Stimulated activated naive CD4-positive, alpha-beta T cell treated with Interleukin-2 at 50 U/mL for 16 hours (primary cell): ENCODE measurements at places on chromosomes 2 and 18.
A peak's percentile ranks its signal among the peaks of the same experiment; 100 is the strongest.

GRCh38 chr2:136004965-136005364 lies 19.5 kb upstream of the DARS1 start:
- DNase-seq: no peak

DNA sequence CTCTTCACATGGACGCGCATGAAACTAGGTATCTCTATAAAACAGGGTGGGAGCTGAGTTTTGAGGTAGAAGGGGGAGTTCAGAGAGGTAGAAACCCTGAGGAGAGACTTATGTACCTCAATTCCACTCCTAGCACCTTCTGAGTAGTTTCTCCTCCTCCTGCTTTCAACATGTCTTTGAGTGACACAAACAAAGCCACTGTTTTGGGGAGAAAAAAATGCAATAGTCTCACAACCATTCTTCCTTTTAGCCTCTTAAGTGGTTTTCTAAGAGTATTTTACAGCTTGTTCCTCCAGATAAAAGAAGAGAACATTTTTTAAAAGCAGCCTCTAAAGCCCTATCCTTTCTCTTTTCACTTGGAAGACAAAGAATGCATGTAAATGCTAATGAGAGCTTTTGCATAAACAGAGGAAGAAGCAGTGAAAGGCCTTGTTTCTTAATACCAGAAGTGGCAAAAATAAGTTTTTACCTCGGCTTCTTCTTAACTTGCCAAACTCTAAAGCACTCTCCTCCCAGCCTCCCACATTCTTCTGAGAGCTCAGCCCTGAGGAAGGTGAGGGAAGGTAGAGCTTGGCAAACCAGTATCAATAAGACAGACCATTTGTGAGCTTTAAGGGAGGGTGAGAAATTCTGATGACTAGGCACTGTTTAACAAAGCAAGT lies 1304.4 kb upstream of the ACVR2A start:
- no peak for DNase-seq

GRCh38 chr2:226366920-226367319 lies 432.7 kb downstream of the IRS1 start:
- no peak for DNase-seq

GRCh38 chr18:23240609-23240930 lies 105.3 kb downstream of the CABLES1 start:
- no peak for DNase-seq

DNA sequence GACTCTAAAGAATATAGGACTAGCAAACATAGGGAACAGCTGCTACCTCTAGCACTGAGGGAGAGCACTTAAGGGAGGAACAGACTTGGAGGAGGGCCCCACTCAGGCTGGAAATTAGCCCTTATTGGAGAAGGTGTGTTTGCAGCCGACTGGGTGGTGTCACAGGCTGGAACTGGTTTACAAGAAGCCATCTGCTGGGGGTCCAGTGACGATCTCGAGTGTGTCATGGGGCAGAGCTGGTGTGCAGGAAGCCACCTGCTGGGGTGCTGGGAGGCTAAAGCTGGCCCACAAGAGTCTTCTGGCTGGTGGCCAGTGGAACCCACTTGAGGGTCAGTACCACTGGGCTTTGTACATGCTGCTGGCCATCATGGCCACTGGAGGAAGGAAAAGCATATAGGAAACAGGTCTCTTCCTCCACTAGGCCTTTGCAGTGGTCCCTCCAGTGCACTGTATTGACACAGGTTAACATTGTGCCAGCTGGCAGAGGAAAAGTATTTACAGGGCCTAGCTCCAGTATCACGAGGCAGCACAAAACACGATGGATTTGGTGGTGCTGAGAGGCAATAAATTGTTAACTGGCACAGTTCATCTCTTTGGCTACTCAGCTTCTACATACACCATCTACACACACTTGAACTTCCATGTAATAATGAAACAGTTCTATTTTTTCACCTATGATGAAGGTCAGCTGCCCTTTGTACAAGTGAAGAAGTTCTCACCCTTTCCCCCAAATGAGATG lies 43.6 kb downstream of the MAP3K20 start:
- DNase-seq: no peak

DNA sequence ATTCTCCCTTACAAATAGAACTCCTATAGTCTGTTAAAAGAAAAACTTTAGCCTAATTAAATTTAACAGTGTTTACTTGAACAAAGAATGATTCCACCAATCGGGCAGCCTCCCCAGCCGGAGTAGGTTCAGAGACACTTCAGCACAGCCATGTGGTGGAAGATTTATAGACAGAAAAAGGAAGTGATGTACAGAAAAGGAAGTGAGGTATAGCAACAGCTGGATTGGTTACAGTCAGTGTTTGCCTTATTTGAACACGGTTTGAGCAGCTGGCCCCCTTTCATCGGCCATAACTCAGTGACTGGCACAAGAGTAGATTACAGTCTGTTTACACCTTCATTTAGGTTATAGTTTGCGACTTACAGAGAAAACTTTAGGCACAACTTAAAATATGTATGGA lies 2.1 kb upstream of the SKA1 start:
- DNase-seq: no peak

DNA sequence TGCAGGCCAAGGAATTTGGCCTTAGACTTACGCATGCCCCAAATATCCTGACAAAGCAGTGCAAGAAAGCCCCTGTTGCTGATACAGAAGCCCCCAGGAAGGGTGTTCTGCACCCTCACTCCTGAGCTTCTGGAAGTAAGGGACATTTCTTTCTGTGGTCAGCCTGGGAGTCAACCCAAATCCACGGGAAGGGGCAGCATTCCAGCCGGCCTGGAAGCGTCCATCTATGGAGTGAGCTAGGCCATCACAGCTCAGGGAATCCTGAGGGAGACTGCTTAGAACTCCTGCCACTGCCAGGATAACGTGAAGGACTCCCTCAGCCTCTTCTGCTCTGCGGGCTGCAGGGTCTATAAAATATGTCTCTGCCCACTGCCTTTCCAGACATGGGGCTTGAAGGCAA lies 173.9 kb downstream of the ANAPC1 start:
- no peak for DNase-seq

- DNase-seq: peak; percentile 54
Observed at GRCh38 chr18:13464432-13465123, 246.0 kb downstream of the LDLRAD4 start.

DNA sequence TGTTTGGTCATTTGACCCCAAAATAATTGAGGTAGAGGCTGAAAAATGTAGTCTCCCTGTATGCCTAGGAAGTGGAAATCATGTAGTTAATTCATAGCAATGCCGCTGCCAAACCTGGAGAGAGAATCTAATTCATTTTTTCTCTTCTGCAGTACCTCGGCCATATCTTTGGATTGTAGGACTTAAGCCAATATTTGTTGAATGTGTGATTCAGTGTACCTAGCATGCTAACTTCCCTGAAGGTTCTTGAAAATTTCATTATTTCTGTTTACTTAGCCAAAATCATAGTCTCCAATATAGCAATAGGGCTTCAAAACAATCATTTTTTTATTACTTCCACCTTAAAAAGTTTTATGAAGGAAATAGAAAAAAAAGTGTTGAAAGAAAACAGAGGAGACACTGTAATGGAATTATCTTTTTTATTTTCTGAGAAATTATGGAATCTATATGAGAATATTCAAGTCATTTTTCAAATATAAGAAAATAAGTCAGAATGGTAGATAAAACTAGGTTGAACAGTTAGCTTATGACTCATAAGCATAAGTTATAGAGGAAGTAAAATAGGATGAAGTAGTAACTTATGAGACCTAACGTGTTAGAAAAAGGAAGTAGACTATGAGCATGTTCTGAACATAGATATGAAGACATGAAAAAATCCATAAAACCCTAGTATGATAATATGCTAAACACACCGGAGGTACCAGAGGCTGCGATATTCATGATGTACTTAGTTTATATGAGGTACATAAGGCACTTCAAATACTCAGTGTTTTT lies 35.2 kb upstream of the CDH19 start:
- DNase-seq: no peak

GRCh38 chr2:150259746-150260145 lies 227.7 kb downstream of the RND3 start:
- no peak for DNase-seq

DNA sequence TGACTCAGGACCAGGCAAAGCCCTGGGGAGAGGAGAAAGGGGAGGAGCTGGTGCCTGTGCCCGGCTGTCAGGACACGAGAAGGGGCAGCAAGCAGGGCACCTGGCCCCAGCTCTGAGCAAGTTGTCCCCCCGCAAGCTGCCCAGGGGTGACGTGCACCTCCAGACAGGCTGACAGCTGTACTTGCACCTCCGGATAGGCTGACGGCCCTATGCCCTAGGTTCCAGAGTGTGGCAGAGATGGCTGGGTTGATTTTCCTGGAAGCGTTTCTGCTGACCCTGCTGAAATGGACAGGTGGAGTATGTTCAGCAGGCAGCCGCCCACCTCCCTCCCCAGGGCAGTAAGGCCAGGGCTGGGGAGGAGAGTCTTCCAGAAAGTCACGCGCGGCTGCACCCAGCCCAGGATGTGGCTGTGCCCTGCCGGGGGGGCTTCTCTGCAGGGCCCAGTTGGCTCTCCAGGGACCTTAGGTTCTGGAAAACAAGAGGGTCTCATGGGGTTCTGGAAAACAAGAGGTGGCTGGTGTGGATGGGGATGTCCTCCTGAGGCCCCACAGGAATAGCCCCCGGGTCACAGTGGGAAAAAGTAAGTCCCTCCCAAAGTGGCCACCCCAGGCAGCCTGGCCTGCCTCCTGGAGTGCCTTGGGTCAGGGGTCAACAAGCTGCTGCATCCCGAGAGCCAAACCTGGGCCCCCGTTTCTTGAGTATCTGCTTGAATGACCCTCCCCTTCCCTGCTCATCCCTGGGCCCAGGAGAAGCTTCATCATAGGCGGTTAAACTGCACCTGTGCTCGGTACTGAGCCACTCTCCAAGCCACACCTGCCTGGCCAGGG lies 71.4 kb upstream of the OTOS start:
- DNase-seq: no peak

- DNase-seq: no peak
Observed at GRCh38 chr2:79393806-79394484, 118.9 kb upstream of the CTNNA2 start.

GRCh38 chr2:34188464-34189303 lies 589.6 kb upstream of the FAM98A start:
- no peak for DNase-seq

GRCh38 chr2:7866825-7867224 lies 815.0 kb upstream of the ID2 start:
- no peak for DNase-seq

DNA sequence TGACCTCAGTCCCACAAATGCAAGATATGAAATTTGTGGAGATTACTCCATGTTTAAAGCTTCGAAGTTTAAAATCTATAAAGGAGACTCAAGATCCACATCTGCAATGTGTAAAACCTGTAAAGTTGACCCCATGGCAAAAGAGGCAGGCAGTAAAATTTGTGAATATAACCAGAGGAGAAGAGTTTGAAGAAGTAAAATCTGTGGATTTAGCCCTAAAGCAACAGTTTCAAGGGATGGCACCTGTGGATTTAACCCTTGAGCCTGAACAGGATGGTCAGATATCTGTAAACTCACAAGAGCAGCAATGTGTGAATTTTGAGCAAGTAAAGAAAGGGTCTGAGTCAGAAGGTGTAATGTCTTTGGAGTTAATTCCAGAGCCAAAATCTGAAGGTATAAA lies 11.2 kb upstream of the ZNF512 start:
- no peak for DNase-seq

- no peak for DNase-seq
Observed at GRCh38 chr2:189862751-189863150, 78.5 kb downstream of the PMS1 start.

- no peak for DNase-seq
Observed at GRCh38 chr2:75466708-75467311, 93.9 kb downstream of the EVA1A start.

DNA sequence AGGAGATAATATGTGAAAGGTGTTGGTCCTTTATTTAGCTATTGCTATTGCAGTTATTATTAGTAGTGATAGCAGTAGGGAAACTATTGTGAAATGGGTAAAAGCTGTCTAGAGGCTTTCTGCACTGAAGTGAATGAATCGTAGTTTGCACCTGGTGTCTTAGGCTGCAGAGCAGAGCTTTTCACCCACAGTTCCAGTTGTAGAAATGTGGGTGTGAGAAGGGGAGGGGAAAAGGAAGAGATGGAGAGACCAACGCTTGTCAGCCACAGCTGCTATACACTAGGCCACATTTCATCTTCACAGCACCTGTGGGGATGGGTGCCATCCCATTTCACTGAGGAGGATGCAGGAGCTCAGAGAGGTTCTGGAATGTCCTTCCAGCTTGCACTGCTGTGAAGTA lies 50.0 kb downstream of the TRPM8 start:
- DNase-seq: no peak

DNA sequence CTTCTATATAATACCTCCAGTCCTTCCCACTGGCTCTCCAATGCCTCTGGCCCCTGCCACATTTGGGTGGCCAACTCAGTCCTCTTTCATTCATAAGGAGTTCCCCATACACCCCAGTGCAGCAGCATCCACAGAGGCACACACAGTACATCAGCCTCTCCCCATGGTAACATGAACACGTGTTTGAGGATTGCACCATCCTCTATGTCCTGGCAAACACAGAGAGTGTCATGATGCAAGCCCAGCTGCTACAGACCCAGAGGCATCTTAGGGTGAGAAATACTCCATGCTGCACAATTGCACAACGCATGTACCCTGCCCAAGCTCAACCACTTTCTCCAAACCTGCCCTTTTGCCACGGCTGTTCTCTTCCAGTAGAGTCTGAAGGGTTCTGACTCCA lies 11.5 kb downstream of the IGFBP5 start:
- no peak for DNase-seq

DNA sequence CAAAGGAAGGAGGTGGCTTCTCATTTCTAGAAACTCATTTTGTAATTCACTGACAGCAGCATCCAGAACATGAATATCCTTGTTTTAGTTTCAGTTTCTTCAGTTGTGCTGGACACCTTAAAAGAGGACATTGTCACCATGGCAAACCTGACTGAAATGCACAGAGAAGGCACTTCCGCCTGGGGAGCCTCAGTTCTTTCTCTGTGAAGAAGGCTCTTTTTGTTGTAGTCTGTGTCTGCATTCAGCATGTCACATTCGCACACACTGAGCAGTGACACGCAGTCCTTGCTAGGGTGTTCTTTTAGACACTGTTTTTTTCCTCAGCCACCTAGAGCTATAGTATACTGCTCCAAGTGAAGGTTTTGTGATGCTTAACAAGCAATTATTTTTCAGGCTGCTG lies 9.5 kb upstream of the RPRM start:
- DNase-seq: no peak

- no peak for DNase-seq
Observed at GRCh38 chr18:55001394-55002024, 42.2 kb upstream of the CCDC68 start.

DNA sequence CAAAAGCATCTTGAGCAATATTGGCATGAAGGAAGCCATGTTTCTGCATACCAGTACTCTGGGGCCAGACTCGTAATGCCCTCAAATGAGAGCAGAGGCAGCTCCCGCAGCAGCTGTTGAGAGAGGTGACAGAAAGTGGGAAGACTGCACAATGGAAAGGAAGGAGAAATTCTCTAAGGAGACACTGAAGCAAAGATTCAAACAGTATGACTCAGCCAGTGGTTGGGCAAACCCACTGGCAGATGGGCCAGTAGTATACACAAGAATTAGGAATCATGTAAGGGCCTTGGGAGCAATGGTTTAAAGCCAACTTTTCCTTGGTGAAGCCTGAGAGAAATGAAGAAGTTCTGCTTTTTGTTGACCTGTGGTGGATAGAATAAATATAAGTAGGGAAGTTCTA lies 2092.7 kb upstream of the PIK3C3 start:
- no peak for DNase-seq
